T-helper 17 cell (primary cell): ENCODE measurements at places on chromosomes 6 and 20.

- DNase-seq, result no peak
These were observed 60.4 kb downstream of the COL19A1 start for GRCh38 chr6:69926745-69927144.

- DNase-seq, result no peak
These were observed 358.0 kb upstream of the CITED2 start for GRCh38 chr6:139732451-139732850.

- DNase-seq, result peak; percentile 25
These were observed at the start of gene EBF4 for GRCh38 chr20:2692036-2692885. Gene EBF4, plus strand, starts transcription at chr20:2692780. Its CDS starts 866 bp downstream, at chr20:2693646.

DNA sequence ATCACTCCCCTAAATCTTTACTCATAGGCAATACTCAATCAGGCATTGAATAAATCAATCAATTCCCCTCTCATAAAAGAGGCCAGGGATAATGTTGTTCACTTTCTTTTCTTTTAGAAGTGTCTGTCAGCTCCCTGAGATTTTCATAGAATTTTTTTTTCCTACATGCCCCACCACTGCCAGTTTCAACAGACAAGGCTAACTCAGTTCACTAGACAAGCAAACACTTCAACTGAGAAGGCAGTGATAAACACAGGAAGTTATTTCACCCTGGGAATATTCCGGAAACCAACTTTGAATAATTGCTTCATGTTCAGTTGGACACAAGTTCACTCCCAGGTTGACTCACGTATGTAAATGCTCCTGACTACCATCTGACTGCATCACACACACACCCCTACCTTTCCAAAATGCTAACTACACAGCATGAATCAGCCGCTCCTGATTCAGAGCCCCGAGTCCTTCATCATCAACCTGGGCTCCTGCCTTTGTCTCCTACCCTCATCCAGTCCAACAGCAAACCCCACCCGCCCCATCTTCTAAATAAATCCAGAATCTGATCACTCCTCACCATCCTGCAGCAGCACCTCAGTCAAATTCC, 143.9 kb downstream of the BCAS1 start:
- DNase-seq, result no peak

GRCh38 chr6:111410371-111410770, 72.6 kb downstream of the REV3L start:
- DNase-seq, result no peak

- no peak for DNase-seq
These were observed 2.6 kb downstream of the DEFB113 start for GRCh38 chr6:49966823-49967222.

GRCh38 chr6:43608310-43608763, 20.7 kb downstream of the GTPBP2 start:
- peak; percentile 24 for DNase-seq
